ENCODE measurements at places on chromosomes 12 and 14. TPM values are rescaled to one million over a fixed set of nuclear protein-coding genes. Genes with fewer than 3 reads are reported as not detected.

DNA sequence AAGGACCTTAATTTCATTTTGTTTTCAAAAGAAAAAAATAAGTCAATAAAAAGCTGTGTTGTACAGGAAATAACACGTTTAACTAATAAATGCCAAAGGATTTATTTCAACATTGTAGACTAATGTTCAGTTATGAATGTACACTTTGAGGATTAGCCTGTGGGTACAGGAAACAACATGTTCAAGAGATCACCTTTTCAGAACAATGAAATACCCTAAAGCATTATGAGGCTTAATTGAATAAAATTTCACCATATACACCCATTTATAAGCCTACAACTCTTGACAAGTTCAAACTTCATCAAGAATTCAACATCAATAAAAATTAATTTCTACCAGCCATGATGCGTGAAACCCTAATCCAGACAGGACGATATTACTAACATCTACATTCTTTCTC lies 56.6 kb upstream of the SLC6A15 start:
- DNase-seq = no peak
- no peaks in the 10 kb centered on the region for H3K4me1 ChIP-seq
- H3K27me3 ChIP-seq = no peaks in the 10 kb centered on the region
- H3K27ac ChIP-seq = no peak overlapping the region
- H3K36me3 ChIP-seq = no peaks in the 10 kb centered on the region

GRCh38 chr14:101116486-101117130 lies 213.1 kb upstream of the RTL1 start:
- H3K27ac ChIP-seq = no peak overlapping the region
- peaks cover 8% of the 10 kb centered on the region for H3K27me3 ChIP-seq

DNA sequence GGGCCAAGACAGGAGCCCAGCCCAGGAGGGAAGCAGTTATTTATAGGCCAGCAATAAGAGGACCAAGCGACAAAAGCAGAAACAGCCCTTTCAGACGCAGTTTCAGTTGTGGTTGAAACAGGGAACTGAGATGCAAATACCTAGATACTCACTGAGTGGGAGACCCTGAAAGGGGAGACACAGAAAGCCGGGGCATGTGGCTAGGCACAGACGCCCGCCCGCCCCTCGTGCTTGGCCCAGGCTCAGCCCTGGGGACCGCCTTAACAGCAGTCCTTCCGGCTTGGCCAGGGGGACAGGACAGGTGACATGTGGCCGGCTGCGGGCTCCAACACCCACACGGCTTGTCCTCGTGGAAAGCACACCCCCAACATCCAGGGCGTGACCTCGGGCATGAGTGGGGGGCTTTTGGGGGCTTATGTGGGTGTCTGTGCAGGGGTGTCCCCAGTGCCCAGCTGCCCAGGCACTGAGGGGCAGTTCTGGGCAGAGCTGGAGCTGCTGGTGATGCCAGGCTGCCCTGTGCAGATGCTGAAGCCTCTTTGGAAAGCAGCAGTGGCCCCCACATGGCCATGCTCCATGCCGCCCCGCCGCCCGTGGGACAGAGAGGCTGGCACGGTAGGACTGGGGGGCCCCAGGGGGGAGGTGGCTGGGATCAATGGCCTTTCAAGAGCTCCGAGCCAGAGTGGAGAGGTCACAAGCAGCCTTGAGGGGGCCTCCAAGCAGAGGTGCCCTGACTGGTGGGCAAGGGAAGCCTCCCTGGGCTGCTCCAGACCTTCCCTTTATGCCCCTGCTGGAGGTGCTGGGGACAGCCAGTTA lies 2.1 kb downstream of the PLD4 start:
- H3K36me3 ChIP-seq = no peaks in the 10 kb centered on the region
- H3K27me3 ChIP-seq = no peaks in the 10 kb centered on the region
- no peak for DNase-seq
- H3K4me1 ChIP-seq = no peaks in the 10 kb centered on the region
- no peak overlapping the region for H3K27ac ChIP-seq

- H3K4me1 ChIP-seq = peaks cover 4% of the 10 kb centered on the region
- H3K4me3 ChIP-seq = no peak overlapping the region
- H3K36me3 ChIP-seq = no peaks in the 10 kb centered on the region
- H3K27ac ChIP-seq = no peak overlapping the region
- peaks cover 44% of the 10 kb centered on the region for H3K27me3 ChIP-seq
- DNase-seq = no peak
Measured at GRCh38 chr12:57130941-57131340, 2.7 kb downstream of the LRP1 start.

DNA sequence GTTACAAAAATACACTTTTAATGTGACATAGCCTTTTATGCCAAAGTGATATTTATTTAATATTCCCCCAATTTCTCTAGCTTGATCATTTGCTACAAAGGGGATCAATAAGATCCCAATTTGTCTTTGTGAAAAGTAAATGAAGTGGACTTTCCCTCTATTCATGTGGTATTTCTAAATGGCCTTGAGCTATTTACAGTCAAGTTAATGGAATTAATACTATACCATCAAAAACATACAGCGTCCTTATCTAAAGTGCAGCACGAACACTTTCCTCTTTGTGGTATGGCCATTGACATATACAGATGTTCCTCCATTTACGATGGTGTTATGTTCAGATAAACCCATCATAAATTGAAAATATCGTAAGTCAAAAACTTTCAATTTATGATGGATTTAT lies 23.2 kb downstream of the CFL2 start:
- peaks cover 14% of the 10 kb centered on the region for H3K4me1 ChIP-seq
- H3K36me3 ChIP-seq = no peaks in the 10 kb centered on the region
- H3K27me3 ChIP-seq = peaks cover 3% of the 10 kb centered on the region
- H3K27ac ChIP-seq = no peak overlapping the region
- DNase-seq = no peak
- H3K4me3 ChIP-seq = no peak overlapping the region

GLS2 gene
- 0.70 TPM for total RNA-seq

TESPA1 gene
- total RNA-seq = 81.0 TPM

C12orf75 gene
- 301 TPM for total RNA-seq

ACOT6 gene
- not detected for total RNA-seq

ACSM4 gene
- not detected for total RNA-seq

OTX2 gene
- not detected for total RNA-seq

CPM gene
- 0.58 TPM for total RNA-seq

Measured in activated CD8-positive, alpha-beta T cell treated with anti-CD3 and anti-CD28 coated beads, Interleukin-2, amount 10 ng/mL, durations not matched to agents 7 days and 5 days (primary cell).